ENCODE measurements at places on chromosomes 2 and 18.
A peak's percentile ranks its signal among the peaks of the same experiment; 100 is the strongest.

DNA sequence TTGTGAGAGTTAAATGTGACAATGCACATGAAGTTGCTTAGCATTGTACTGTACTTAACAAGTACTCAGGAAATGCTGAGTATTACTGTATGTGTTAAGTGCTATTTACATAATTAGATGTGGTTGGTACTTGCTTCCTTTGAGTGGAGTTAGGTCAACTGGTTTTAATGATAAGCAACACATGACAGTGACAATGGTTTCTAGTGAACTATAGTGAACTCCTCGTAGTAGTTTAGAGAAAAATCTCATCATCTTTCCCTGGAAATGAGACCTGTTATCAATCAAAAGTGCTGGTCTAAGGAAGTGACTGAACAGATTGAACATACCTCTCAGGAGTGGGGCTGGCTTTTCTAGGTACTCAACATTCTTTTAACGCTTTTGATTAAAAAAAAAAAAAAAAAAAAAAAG is 29.2 kb upstream of the ZDBF2 start:
- no peak for DNase-seq

GRCh38 chr2:48531141-48531648 is 1.2 kb downstream of the STON1 start:
- DNase-seq: peak; percentile 85

DNA sequence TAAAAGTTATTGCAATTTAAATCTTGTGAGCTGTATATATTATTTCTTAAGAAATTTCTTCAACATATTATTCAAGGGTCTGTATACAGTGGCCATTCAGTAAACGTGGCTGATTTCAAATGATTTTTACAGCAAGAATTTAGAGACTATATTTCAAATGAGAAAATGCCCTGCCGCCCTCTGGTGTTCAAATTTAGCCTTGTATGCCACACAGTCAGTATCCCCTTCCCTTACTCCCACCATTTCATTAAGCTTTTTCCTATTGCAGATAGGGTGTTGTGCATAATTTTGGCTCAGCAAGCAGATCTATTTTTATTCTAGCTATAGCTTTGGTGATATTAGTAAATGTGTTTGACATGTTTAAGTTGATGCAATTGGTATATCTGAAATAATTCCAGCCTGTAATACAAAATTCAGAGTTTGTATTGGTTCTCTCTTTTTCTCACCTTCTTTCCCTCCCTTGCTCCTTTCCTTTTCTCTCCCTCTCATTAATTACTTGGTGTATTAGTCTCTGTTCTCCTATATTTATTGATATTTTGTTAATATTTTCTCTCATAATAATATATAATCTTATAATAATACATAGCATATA is 22.8 kb upstream of the SCN7A start:
- DNase-seq: peak; percentile 24

DNA sequence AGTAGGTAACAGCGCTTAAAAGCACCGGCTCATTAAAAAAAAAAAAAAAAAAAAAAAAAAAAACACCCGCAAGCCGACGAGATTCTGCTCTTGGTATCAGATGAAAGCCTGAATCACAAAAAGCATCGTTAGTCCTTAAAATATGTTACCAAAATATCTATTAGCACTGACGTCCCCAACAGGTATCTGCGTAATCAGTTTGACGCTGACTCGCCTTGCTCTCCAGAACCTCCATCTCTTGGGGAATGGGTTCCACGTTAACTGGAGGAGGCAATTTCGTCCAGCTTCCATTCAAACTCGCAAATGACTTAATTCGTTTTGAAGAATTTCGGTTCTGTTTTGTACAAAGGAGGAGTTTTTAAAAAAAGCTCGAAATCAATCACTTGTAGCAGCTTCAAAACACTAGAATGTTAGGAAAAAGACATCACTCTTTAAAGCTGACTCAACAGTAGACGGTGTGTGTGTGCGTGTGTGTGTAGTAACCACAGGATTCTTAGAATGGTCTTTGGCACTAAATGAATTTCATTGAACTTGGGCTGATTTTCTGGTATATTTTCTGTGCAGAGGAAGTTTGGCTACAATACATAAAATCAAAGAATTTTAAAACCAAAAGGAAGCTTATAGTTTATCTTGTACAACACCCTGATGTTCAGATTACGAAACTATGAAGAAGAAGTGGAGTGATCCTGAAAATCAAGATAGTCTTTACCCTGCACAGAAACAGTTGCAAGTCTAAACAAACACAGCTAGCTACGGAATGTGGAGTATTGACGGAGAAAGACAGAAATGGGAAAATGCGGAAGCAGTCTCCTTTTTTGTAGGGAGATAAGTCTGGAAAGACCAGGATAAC is 1.1 kb upstream of the PGAP1 start:
- peak; percentile 84 for DNase-seq

DNA sequence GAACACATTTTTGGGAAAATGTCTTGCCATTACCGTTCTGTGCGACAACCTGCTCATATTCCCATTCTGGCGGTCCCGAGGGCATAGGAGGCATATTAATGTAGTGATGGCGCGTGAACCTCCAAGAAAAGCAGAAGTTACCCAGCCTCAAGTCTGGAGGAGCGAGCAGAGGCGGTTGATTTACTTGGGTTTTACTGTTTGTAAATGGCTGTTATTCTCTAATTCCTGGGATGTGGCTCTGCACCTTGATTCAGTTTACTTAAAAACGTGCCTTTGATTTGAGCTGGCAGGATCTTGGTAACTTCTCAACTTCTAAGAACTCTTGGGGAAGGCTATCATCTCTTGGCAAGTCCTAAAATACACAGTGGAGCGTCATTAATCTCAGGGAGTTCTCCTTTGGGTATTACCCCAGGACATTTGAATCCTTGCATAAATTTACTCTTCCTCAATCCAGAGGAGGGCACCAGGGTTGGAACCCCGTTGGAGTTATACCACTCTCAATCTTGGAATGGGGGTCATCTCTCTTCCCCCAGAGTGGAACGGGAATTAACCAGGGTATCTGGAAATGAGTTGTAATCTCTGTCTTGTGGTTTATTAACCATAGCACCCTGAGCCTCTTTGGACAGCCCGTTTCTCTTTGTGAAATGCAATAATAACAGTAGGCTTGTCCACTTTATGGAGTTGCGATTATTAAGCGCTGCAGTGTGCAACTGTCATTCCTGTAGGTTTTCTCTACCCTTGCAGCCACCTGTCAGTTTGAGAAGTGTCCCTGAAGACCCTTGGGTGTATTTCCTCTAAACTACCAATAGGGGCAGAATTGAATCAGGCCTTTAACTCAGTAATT is 2.1 kb downstream of the HK2 start:
- peak; percentile 38 for DNase-seq

GRCh38 chr2:172550419-172550818 is 5.5 kb upstream of the PDK1 start:
- no peak for DNase-seq

GRCh38 chr2:72198532-72199241 is 51.0 kb upstream of the CYP26B1 start:
- peak; percentile 52 for DNase-seq

DNA sequence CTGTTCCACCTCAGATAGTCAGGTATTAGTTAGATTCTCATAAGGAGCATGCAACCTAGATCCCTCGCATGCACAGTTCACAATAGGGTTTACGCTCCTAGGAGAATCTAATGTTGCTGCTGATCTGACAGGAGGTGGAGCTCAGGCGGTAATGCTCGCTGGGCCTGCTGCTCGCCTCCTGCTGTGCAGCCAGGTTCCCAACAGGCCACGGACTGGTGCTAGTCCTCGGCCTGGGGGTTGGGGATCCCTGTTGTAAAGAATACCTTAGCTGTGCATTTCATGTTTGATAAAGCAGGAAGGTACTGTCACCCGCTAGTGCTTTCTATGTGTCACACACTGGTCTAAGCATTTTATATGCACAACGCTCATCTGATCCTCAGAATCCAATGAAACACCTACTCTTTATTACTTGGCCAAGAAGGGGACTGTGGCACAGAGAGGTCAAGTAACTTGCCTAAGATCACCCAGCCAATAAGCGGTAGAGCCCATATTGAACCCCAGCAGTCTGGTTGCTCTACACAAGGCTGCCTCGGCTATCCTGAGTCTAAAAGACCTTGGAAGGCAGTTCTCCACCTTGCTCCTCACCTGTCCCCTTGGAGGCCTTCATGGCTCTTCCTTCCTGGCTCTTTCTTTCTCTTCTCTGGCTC is 35.8 kb downstream of the SLC4A3 start:
- no peak for DNase-seq

GRCh38 chr2:28681606-28682005 is 70.0 kb upstream of the PPP1CB start:
- DNase-seq: peak; percentile 30

DNA sequence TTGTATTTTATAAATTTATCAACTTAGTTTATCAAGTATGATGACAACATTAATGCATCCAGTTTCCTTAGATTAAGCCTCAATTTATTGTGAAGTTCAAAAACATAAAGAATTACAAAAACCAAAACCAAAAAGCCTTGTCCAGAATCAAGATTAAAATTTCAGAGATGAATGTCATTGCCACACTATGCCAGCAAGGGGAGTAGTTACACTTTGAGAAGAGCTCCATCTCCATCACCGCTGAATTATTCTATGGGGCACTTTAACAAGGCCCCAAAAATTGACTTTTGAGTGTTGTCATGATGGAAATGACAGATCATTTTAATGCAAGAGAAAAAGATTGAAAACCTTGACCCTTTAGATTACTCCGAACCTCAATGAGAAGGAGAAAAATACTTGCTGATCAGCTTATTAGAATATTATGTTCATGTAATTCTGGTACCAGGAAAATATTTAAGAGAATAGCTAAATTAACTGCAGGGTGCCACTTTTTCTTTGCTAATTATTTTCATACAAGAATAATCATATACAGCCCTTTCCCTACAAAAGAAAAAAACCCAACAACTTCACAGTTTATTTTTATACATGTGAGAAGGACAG is 152.5 kb upstream of the AQP4 start:
- DNase-seq: no peak

DNA sequence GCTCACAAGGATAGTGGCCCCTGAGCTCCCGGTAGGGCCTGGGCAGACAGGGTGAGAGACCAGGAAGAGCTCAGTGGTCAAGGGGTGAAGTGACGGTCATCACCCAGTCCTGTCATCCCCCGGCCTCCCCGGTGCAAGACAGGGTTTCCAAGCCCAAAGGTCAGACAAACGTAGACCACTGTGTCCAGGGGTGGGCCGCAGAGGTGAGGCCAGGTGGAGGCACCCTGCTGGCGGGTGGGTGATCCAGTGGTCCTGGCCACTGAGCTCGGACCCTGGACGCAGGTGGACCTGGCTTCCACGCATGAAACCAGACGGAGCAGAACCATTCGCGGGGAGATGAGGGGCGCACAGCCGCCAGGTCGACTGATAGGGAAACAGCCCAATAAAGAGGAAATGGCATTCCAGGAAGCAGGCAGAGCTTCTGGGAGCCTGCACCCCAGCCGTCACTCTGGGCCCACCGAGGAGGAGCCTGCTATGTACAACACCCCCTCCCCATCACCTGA is 14.4 kb upstream of the SNED1 start:
- no peak for DNase-seq

- DNase-seq: no peak
These were observed 337.8 kb downstream of the CDH2 start for GRCh38 chr18:27839141-27839540.

DNA sequence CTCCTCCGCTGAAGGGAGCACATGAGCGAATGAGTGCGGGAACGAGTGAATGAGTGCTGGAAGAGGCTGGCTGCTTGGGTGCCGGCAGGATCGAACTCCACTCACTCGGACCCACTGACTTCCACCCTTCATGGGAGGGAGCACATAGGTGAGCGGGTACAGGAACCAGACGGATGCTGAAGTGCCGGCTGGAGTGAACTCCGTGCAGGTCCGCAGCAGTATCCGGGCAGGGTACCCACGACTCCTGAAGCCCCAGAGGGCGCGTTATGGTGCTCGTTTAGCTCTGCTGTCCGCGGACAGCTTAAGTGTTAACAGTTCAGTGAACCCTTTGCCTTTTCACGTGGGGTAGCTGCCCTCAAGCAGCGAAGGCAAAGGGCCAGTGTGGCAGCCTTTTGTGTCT is 23.2 kb downstream of the RPRM start:
- no peak for DNase-seq

DNA sequence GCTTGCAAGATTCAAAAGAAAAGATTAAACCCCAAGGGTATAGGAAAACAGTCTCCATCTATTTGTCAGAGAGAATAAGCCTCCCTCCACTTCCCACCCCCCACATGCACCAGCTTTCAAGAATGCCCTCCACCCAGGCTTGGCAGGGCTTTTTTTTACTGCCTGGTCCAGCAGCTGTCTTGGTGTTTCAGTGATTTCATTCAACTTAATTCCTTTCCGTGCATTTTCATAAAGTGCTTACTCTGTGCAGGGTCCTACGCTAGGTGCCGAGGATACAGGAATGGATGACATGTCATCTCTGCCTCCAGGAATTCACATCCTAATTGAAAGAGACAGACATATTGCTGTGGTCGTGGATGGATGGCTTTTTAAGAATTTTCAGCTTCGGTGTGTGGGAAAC is 117.9 kb downstream of the LRATD1 start:
- DNase-seq: no peak

DNA sequence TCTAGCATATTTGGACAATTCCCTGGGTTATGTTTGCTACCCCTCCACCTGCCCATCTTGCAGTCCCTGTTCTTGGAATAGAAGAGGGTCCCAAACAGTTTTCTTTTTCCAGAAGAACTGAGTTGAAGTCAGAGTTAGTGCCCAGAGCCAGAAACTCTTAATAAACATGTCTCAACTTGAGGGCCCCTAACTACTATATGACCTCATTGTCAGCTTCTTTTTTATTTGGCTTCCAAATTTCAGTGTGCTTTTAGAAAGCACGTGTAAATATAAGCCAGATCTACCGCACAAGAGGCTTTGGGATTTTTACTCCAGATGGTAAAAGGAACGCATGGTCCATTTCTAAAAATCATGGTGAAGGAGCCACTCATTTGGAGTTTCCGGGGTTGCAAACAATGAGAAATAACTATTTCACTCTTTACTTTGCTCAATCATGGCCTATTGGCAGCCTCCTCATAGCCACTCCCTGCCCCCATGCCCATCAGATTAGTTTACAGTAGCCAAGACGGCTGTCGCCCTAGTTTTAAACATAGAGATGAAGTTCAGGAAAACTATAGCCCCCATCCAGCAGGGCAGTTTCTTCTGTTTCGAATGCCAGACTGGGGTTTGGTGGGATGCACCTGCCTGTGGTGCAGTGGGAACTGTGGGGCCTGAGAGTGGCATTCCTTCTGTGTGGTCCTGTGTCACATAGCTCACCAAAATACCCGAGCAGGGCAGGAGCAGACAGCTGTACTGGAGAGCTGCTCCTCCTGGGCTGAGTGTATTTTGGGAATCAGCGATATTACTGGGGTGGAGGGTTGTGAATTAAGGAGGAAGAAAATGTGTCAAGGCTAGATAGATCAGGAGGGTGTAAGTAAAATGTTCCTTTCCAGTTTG is 1.7 kb downstream of the MAPRE3 start:
- DNase-seq: no peak

DNA sequence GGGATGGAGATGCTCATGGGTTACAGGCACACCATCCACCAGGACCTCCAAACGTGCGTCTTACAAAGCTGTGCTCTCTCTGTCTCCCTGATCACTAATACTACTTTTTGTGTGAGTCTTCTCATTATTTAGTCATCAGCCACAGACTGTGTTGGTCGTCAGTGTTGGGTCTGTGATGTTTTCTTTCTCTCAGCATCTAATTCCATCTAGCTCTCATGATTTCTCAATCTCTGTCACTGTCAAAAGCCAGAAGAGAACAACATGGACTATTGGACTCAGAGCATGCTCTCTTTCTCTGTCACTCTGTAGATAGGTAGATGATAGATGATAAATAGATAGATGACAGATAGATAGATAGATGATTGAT is 6.0 kb upstream of the ARL4C start:
- DNase-seq: no peak

GRCh38 chr2:18154812-18155211 is 276.3 kb downstream of the KCNS3 start:
- DNase-seq: peak; percentile 45
